ENCODE measurements at places on chromosomes 11 and 22.
A peak's percentile ranks its signal among the peaks of the same experiment; 100 is the strongest.

- no peak for DNase-seq
Observed at GRCh38 chr22:45769569-45770210, 98.1 kb downstream of the ATXN10 start.

GRCh38 chr11:18243783-18244362 lies 4.6 kb downstream of the SAA2 start:
- peak; percentile 66 for DNase-seq

DNA sequence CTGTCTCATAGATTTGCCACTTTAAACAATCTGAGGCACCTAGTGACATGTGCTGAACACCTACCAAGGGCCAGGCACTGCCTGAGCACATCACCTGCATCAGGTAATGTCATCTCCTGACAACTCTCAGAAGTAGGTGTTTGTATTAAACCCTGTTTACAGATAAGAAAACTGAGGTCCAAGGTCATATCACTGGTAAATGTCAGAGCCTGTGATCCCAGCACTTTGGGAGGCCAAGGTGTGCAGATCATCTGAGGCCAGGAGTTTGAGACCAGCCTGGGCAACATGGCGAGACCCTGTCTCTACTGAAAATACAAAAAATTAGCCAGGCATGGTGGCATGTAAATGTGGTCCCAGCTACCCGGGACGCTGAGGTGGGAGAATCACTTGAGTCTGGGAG lies 39.1 kb upstream of the ACCSL start:
- no peak for DNase-seq

DNA sequence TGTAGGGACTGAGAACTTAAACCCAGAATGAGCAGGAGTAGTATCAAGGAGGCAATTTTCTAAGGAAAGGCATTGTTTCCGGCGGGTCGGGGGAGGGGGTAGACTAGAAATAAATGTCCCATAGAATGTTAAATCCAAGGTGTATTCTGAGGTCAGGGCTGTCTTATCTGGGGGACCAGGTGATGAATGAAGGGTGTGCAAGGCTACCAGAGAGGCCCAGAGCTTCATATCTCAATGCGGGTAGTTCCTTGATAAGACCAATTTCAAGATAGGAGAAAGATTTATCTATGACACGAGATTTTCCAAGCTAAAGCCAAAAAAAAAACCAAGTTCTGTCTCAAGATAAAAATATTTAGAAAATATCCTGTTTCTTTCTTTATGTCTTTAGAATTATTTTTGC lies 8.3 kb upstream of the RCE1 start:
- DNase-seq, result no peak

DNA sequence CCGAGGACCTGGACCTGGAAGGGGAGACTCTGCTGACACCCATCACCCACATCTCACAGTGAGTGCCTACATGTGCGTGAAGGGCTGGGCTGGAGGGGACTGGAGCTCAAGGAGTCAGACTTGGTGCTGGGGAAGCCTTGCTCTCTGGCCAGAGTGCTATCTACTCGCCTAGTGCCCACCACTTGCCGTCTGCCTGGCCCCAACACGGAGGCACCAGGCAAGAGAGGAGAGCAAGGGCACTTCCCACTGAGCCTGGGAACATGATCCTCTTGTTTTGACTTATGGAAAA lies 37.8 kb downstream of the KCNQ1OT1 start:
- no peak for DNase-seq

GRCh38 chr22:34814260-34815025 lies 251.5 kb upstream of the ISX start:
- no peak for DNase-seq

GRCh38 chr22:42646569-42647525 lies 2.3 kb downstream of the CYB5R3 start:
- no peak for DNase-seq

- DNase-seq, result no peak
Observed at GRCh38 chr11:81596704-81597103, 1137.0 kb downstream of the FAM181B start.

DNA sequence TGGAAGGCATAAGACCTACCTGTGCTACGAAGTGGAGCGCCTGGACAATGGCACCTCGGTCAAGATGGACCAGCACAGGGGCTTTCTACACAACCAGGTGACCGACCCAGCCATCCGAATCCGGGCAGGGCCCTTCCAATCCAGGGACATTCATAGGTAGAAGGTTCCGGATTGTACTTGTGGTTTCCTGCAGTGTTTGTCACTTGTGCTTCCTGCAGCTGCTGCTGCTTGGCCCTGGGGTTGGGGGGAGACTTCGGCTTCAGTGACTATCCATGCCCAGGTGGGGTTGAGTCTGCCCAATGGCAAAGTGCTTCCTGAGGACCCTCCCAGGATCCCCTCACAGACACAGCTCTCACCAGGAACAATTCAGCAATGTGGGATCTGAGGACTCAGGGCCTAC lies 2.2 kb downstream of the APOBEC3A start:
- no peak for DNase-seq

DNA sequence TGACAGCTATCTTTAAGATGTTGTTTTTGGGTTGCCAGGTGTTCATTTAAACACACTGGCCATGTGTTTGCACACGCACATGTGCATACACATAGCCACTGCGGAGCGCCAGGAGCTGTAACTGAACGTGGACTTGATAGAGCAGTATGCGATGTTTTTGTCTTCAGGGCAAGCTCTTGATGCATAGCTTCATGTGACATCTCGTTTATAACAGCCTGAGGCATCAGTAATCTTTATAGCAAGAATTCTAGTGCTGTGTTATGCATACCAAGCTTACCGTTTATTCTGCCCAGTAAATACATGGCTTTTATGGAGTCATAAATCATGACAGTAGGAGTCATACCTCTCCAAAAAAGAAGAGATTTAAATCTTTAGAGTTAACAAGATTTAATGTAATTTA lies 87.0 kb downstream of the ATXN10 start:
- no peak for DNase-seq

GRCh38 chr11:116911976-116912734 lies 74.7 kb upstream of the APOA1 start:
- no peak for DNase-seq

DNA sequence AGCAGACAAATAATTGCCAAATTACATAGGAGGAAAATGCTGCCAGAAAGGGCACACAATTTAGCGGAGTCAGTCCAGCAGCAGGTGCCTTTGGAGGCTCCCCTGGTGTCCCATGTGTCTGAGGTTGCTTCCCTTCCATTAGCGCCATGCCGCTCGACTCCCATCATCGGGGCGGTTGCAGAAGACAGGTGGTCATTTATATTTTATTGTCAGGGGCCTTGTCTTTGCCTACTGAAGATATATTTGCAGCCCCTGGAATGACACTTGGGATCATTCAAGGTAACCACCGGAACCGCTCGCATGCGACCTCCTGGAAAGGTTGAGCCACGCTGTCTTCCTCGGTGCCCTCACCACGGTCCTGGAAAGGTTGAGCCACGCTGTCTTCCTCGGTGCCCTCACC lies 298.3 kb downstream of the TBC1D22A start:
- no peak for DNase-seq

DNA sequence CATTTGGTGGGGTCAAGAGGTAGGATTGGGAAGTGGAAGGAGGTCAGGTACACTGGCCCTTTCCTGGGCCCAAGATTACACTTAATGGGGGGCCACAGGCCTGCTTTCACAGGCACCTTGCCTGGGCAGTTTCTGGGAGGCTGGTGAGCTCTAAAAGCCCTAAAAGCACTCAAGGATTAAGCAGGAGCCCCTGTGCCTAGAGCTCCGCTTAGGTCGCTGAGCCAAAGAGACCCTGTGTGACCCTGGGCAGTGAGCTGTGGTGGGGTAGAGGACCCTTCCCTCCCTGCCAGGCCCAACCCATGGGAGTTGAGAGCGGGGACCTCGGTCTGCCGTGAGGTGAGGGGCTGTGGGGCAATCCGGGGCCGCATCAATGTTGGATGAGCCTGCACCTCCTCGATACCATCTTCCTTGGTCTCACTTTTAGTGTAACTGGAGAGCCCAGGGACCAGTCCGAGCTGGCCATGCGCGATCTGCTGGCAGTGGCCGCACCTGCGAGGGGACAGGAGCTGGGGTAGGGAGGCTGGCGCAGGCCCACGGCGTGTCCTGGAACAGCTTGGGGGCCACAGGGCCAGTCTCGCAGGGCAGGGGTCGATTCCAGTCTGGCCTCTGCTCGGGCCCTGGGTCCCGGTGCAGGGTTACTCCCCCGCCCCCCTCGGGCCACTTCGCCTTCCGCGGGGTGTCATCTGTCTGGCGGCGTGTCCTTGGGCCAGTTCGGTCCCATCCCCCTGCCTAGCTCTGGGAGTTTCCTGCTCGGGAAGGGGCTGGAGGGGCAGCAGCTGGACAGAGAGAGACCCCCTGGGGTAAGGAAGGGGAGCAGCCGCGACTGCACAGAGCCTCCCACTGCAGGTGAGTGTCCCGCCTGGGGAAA lies 44.3 kb downstream of the EIF3F start:
- DNase-seq, result no peak

DNA sequence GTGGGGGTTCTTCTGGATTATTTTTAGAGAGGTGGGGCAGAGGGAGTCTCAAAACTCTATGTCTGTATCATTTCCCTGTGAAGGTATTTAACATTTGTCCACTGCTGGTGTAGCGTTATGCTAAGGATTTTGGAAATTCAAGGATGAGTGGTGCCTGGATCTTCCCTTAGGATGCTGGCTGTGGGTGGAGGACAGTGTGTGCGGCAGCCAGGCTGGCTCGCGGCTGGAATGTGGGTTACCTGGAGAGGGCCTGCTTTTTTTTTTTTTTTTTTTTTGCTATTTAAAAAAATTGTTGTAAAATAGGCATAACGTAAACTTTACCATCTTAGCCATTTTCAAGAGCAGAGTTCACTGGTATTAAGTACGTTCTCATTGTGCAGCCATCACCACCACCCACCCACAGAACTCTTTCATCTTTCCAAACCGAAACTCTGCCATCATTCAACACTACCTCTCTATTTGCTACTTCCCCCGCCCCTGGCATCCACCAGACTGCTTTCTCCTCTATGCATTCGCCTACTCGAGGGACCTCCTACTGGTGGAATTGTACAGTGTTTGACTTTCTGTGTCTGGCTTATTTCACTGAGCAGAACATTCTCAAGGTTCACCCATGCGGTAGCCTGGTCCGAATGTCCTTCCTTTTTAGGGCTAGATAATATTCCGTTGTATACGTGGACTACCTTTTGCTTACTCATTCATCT lies 67.1 kb downstream of the PARVB start:
- DNase-seq, result no peak

GRCh38 chr11:94243571-94244515 lies 60.5 kb upstream of the IZUMO1R start:
- no peak for DNase-seq

DNA sequence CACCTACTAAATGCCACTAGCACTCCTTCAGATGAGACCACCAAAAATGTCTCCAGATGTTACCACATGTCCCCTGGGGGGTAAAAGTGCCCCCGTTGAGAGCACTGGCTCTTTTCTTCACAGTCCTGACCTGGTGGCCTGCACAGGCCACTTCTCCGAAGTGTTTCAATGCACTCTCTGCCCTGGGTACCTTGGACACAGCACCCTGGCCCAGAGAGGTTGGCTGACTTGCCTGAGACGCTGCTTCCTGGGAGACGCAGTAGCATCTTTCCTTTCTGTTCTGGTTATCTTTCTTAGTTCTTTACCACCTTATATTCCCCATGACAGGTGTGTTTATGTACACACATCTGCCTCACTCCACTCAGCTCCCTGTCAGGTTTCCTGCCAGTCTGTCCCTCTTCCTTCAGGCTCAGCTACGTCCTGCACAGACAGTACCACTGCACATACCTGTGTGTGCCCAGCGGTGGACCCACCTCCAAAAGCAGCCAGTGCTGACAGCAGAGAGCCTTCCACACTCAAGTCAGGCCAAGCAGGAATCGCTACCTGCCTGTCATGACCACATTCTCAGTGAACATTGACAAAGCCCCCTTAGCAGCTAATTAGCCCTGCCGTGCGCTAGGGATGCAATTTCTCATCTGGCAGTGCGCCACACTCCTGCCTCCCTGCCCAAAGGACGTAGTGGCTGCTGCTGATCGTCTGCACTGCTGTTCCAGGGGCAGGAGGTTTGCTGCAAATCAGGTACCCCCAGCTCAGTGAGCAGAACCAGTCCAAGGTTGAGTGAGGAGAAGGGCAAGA lies 39.0 kb downstream of the FAM83F start:
- DNase-seq, result no peak

- peak; percentile 80 for DNase-seq
Observed at GRCh38 chr11:64449381-64450167, 90.6 kb downstream of the RPS6KA4 start.

DNA sequence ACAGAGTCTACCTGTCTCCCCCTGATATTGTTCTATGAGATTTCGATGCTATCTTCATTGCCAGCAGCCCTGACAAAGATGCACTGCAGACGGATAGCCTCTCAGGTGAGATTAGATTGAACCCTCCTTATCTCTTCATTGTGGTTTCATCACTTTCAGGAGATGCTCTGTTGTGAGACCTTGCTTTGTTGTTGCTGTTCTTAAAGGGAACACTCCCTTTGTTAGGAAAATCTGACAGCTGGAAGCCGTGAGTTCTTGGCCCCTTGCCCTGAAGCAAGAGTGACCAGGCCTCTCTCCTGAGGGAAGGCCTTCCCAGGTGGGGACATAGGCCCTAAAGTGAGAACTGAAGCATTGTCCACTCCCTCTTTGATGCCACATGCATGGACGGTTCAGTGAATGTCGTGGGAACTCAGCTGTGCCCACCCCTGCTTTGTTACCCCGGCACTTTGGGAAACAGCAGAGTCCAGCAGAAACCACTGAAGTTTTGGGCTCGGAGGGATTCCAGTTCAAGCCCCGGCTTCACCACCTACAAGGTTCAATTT lies 976.1 kb downstream of the TBC1D22A start:
- DNase-seq, result no peak

DNA sequence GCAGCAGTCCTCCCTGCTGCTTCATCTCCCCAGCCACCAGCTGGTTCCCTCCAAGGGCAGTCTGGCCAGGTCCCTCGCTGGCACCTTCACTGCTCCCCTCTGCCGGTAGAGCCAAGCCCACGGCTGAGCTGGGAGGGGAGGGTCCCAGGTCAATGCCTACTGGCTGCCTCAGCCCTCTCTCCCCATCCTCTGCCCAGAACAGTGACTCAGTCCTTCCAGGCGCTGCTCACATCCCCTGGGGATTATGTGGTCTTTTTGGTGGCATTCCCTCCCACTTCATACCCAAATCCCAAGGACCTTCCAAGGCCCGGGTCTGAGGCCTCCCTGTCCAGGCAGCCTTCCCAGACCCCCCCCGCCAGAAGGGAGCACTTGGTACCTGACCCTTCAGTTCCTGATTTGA lies 44.9 kb downstream of the WNT7B start:
- no peak for DNase-seq

DNA sequence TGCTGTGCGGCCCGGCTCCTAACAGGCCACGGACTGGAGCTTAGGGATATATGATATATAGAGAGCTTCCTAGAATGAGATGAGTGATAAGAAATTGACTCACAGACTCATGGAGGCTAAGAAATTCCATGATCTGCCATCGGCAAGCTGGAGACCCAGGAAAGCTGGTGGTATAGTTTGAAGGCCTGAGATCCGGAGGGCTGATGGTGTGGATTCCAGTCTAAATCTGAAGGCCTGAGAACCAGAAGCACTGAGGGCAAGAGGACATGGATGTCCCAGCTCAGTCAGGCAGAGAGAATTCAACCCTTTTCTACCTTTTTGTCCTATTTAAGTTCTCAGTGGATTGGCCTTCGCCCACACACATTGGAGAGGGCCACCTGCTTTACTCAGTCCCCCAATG lies 564.8 kb downstream of the TBC1D22A start:
- no peak for DNase-seq

Measured in PC-9 (cell line).